ENCODE measurements at places on chromosomes 2 and 18. TPM values are rescaled to one million over a fixed set of nuclear protein-coding genes. Genes with fewer than 3 reads are reported as not detected.
A peak's percentile ranks its signal among the peaks of the same experiment; 100 is the strongest.

DNA sequence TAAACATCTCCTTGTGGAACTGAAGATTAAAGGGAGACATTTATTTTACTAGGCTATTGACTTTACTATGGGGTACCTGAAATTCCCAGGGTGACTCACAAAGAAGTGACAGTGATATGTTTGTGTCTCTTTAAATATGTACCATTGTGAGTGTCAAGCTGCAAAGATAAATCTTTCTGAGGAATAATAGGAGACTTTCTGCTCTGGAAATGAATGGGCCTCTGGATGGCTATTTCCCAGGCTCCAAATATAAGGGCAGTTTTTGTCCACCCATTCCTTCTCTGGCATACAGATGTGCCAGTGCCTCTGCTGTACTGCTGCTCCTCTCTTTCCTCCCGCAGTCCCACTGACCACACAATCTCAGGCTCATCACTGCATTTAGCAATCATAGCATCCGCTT is 586.4 kb upstream of the CNTNAP5 start:
- DNase-seq, result no peak

GRCh38 chr2:45224321-45224992 is 215.2 kb upstream of the SIX2 start:
- DNase-seq, result no peak

DNA sequence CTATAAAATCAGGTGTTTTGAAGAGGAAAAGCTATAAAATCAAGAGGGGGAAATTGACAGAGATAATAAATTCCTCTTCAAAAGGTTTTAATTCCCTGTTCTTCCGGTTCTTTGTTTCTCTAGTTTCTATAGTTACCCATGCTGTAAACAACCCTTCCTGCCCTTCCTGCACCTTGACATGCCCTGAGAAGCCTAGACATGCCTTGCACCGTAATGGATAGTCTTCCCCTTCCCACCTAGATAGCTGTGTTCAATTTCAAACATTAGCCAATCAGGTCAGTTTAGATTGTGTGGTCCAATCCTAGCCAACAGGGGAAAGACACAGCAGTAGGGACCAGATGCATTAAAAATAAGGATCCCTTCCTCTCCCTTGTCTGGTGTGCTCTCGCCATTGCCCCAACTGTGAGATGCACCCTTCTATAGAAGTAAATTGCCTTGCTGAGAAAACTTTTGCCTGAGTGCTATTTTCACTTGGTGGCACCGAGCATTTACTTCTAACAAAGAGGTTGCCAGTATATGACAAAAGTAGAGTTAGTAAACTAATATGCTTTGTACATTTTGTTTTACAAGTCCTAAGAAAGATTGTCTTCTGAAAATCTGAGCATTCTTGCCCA is 27.1 kb downstream of the SULT1C4 start:
- no peak for DNase-seq

ERLEC1 gene
- total RNA-seq, result 23.7 TPM

NPAS2 gene
- total RNA-seq, result 4.1 TPM

ANKRD36B gene
- total RNA-seq, result 78.7 TPM

- DNase-seq, result peak; percentile 57
Observed at GRCh38 chr18:2906704-2907549, 60.1 kb downstream of the EMILIN2 start.

DNA sequence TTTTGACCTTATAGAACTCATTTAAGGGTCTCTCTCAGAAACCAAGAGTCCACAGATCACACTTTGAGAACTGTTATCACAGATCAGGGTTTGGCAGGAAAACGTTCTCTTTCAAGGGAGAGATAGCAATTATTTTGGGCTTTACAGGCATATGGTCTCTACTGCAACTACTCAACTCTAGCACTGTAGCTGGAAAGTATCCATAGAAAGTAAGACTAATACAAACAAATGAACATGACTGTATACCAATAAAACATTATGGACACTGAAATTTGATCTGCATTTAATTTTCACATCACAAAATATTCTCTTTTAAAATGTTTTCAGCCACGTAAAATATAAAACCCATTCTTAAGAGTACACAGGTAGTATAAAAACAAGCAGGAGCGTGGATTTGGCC is 100.5 kb downstream of the TRIP12 start:
- no peak for DNase-seq

- no peak for DNase-seq
Observed at GRCh38 chr2:34570266-34570872, 971.3 kb upstream of the FAM98A start.

- no peak for DNase-seq
Observed at GRCh38 chr2:38353402-38353801, 23.7 kb downstream of the ATL2 start.

DNA sequence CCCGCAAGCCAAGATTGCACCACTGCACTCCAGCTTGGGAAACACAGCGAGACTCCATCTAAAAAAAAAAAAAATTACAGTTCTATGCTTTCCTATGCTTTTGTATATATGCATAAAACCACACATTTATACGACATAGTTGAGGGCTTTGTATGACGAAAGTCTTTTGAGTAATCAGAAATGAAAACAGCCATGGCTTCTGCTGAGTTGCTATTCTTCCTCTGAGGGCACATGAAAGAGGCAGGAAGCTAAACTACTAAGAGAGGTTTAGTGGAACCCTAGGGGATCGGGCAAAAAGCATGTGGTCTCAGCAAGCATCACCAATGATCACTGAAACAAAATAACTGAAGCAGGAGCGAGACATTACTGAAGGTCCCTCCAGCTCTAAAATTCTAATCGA is 99.6 kb downstream of the ZAP70 start:
- DNase-seq, result no peak

GRCh38 chr2:241226723-241227572 is 38.5 kb downstream of the ANO7 start:
- DNase-seq, result no peak

DNA sequence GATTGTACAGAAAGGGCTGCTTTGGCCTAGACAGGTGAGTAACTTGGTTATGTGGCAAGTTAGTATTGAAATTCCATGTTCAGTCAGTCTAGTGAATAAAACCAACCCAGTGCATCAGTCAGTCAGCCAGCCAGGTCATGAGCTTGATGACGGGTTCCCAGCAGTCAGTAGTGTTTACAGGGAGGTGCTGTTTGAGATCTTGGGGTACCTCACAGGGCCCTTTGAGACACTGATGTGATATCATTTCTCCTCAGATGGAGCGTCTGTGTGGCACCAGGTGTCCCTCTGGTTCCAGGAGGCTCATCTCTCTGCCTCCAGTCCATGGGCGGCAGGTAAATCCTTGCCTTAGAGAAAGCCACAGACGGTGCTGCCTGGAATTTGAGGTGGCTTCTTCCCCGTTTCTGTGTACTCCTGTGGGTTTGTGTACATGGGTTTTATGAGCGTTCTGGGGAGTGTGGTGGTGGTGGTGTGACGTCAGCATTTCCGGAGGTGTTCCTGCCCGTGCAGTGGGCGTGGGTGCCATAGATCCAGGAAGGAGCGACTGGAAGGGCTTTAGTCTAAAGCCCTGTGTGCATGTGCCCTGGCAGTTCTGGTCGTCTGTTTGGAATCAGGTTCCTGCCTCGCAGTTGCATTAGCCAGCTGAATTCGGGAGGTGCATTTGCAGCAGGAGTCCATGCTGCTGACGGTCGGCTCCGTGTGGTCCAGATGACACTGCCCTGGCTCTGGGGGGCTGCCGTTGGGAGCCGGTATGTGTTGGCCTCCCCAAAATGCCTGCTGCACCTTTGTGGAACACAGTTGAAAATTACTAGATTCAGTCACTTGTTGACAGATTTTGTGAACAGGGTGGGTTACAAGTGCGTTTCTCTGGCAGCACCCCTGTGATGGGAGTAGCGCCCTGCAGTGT is 2.1 kb downstream of the CTDP1 start:
- peak; percentile 75 for DNase-seq

DNA sequence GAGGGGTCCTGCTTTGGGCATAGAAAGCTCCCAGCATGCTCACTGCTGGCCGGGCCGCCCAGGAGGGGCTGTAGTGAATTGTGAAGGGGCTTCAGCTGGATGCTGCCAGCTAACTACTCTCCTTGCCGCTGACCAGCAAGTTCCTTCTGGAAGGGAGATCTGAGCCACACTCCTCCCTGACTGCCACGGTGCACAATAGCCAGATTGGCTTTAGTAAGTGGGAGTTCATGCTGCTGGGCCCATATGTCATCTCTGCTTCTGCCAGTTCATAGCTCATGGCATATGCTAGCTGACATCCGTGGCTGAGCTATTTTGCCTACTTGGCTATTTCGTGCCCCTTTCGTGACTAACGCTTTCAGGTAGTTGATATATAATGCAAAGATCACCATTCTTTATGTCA is 51.6 kb upstream of the ROCK2 start:
- DNase-seq, result no peak

DNA sequence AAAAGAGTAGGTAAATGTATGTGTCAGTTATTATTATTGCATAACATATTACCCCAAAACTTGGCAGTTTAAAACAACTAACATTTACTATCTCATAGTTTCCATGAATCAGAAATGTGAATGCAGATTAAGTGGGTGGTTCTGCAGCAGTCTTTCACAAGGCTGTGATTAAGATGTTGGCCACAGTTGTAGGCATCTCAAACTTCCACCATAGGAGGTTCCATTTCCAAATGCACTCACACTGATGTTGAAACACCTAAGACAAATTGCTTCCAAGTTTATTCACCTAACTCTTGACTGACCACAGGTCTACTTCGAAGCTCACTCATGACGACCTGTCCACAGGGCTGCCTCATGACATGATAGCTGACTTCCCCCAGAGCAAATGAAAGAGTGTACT is 360.8 kb downstream of the GRB14 start:
- no peak for DNase-seq

DNA sequence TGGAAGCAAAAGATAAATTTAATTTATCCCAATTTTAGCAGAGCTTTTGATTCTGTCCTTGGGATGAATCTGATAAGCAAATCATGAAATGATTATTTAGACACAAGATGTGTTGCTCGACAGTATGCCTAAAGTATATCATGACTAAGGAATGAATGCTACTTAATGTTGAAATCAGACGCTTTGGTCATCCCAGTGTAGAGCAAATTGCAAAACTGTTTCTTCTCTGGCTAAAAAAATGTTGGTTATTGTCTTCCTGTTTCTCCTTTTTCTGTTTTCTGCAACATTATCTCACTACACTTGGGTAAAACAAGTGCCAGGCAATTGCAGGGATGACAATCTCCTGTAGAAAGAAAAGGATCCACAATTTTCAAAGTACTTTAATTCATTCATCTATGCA is 66.4 kb downstream of the BABAM2 start:
- DNase-seq, result no peak

KLHL14 gene
- 1.7 TPM for total RNA-seq

- DNase-seq, result no peak
Observed at GRCh38 chr2:17791121-17791816, 25.0 kb upstream of the MSGN1 start.

DNA sequence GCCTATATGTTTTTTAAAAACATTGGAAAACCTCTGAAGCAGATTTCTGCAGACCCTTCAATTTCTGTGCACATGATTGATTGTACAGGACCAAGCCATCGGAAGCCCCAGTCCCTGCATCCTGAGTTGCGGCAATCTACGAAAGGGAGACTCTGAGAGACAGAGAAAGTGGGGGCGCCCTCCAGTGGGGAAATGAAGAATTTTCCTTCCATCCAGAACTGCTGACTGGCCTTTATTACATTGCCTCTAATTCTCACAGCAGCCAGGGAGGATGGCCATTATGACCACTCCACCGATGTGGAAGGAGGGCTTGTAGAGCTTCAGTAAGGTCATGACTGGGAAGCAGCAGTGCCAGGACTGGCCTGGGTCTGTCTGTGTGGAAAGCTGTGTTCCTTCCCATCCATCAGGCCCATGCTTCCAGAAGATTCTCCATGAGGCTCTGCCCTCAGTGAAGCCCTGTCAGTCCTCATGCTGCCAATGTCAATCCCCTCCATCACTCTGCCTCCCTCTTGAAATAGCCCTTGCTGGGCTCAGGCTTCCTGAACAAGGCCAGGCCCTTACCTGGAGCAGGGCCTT is 20.0 kb upstream of the RESP18 start:
- peak; percentile 57 for DNase-seq
